Fibroblast of villous mesenchyme (primary cell): ENCODE measurements at places on chromosomes 4 and X.
A peak's percentile ranks its signal among the peaks of the same experiment; 100 is the strongest.

GRCh38 chr4:7770224-7771050, 169.2 kb downstream of the AFAP1 start:
- DNase-seq = peak; percentile 32

DNA sequence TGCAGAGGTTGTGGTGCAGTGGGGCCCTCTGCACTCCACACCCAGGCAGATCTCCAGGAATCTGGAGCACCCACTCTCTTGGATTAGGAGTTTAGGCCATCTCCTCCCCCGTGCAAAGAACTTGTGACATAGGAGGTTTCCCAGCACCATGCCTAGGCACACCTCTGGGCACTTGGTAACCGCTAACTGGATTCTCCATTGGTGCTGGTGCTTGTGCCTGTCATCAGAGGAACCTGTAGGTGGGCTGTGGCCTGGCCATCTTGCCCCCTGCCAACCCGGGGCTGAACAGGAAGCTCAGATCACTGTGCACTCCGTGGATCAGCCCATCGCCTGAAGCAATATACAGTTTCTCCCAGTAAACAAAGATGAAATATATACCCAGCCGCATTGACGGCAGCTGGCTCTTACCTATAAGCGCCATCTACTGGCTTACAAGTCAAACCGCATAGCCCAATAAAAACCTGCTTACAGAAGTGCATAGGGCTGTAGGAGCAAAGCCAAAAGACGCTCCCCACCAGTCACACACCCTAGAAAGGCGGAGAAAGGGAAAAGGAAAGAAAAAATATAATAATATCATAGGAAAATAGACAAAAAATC, 19.1 kb upstream of the TEX13B start:
- peak; percentile 60 for DNase-seq

- DNase-seq = no peak
Measured at GRCh38 chr4:61401771-61402170, 201.6 kb downstream of the ADGRL3 start.

DNA sequence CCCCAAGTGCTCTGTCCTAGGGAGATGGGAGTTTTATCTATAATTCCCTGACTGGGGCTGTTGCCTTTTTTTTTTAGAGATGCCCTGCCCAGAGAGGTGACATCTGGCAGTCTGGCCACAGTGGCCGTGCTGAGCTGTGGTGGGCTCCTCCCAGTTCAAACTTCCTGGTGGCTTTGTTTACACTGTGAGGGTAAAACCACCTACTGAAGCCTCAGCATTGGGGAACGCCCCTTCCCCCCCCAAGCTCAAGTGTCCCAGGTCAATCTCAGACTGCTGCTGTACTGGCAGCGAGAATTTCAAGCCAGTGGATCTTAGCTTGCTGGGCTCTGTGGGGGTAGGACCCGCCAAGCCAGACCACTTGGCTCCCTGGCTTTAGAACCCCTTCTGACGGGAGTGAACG, 38.3 kb upstream of the CBLL2 start:
- no peak for DNase-seq

DNA sequence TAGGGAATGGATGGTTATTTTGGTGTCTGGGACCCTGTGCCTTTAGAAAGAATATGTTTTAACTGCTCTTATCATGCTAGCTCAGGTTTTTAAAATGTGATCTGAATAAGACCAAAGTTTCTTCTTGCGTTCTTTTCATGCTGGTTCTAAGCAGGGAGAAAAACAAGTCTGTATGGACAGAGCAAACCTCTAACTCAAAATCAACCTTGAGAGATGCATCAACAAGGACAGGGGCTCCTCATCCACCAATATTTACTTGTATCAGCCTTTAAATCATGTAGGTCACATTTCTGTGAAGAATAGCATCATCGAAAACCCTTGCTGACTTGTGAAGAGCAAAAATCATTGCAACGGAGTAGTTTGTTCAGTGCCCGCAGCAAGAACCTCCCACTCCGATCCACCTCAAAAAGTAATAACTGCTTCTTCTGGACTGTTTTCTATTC, 1.2 kb downstream of the ATP10D start:
- DNase-seq = peak; percentile 42

DNA sequence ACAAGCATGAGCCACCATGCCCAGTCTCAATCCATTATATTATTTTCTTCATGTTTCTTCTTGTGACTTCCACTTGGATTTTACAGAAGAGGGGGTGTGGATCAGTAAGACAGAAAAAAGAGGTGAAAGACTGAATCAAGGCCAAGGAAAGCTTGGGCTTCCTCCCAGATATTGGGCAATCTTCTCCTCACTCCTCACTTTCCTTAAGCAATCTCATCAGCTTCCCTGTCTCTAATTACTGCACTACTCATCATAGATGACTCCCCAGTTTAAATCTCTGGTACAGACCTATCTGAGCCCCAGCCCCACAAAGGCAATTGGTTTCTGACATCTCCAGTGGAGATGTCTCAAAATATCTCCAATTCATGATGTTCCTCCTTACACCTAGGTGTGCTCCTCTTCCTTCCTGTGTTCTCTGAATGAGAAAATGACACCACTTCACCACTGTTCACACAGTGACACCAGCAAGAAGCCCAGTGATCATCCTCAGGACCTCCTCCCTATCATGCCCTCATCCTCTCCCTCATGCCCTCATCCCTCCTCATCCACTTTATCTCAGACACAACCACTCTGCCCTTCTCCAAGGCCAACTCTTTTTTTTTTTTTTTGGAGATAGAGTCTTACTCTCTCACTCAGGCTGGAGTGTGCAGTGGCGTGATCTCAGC, 44.8 kb upstream of the HERC6 start:
- peak; percentile 81 for DNase-seq

GRCh38 chrX:13652287-13652793, 601 bp upstream of the TCEANC start:
- peak; percentile 98 for DNase-seq

- peak; percentile 51 for DNase-seq
Measured at GRCh38 chr4:54568184-54568583, 89.6 kb upstream of the KIT start.

GRCh38 chr4:53322696-53323095, 43.2 kb downstream of the SCFD2 start:
- DNase-seq = no peak

GRCh38 chr4:186304866-186305505, 39.0 kb downstream of the F11 start:
- no peak for DNase-seq

DNA sequence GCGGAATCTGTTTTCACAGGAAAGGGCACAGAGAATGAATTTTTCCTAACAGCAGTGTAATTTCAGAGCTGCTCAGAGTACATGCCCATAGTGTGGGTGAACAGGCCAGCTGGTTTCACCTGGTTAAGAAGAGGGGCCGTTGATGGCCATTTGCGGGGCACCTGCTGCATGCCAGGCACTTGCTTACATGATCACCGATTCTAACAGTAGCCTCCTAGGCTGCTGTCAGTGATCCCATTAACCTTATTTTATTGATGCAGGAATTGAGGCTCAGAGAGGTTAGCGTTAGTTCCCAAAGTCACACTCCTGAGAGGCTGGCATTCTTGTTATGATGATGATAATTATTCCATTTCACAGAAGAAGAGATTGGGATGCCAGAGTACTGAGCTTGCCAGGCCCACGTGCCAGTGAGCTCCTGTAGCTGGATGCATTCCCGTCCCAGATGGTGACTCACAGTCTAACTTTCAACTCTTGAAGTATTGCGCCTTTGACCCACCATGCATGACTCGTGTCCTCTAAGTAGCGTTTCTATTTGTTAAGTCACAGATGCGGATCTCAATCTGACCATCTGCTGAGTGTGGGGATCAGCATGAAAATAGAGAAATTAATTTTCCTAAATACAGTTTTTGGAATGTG, 76.5 kb downstream of the PSAPL1 start:
- DNase-seq = peak; percentile 59

DNA sequence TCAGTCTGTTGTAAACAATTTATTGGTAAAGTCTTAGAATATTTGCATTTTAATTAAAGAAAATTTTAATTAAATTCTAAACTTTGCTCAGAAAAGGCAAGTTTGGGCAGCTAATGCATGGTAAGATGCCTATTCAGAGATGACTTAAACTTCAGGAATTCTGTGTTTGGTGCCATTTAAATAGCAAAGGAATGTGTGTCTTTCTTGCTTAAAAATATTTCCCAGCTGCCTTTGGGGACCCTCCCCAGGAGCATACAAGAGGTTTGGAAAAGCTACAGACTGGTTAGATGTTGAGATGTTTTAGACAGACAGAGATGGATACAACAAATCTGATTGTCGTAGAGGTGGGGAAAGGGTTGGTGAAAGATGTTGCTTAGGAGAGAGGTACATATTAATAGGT, 36.5 kb downstream of the AFF2 start:
- DNase-seq = no peak

- peak; percentile 19 for DNase-seq
Measured at GRCh38 chrX:40573763-40574162, 7.0 kb upstream of the ATP6AP2 start.

GRCh38 chrX:40444798-40445496, 135.8 kb upstream of the ATP6AP2 start:
- no peak for DNase-seq

- DNase-seq = peak; percentile 86
Measured at GRCh38 chr4:145879598-145879997, 59.0 kb downstream of the ZNF827 start.

DNA sequence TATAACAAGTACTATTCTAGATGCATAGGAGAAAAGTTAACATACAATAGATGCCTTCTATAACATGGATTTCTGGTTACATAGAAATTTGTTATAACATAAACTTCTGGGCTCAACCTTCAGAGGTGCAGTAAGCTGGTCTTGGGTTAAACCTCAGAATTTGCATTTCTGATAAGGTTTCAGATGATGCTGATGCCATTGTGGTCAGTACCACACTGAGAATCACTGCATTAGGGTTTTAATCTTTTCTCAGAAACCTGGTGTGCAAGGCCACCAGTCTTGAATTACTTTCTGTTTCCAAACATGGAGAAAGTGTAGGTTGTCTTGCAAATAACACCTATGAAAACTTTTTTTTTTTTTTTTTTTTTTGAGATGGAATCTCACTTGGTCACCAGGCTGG, 146.2 kb downstream of the SPOCK3 start:
- no peak for DNase-seq

- no peak for DNase-seq
Measured at GRCh38 chr4:4480205-4480604, 61.6 kb downstream of the STX18 start.

DNA sequence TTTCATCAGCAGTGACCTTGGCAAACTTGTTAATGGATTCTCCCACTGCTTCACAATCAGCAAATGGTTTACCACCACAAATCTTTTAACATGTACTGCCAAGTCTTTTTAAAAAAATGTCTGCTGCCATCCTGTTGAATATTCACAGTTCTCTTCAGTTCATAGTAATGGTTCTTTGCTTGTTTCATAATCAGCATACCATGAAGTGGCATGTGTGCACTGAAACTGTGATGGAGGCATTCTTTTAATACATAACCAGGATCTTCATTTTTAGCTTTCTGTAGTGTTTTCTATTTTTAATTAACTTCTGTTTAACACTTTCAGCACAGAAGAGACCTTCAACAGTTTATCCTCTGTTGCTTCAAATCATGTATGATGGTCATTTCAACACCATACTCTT, 230.1 kb upstream of the ARSJ start:
- DNase-seq = no peak

GRCh38 chrX:24294619-24295018, 19.2 kb downstream of the SUPT20HL2 start:
- peak; percentile 19 for DNase-seq

- DNase-seq = no peak
Measured at GRCh38 chr4:55635741-55636655, at the start of gene NMU. Gene NMU (minus strand): TSS chr4:55636298. CDS start chr4:55636192, 106 bp downstream.

GRCh38 chr4:174156239-174156826, 127.1 kb downstream of the FBXO8 start:
- DNase-seq = peak; percentile 84

DNA sequence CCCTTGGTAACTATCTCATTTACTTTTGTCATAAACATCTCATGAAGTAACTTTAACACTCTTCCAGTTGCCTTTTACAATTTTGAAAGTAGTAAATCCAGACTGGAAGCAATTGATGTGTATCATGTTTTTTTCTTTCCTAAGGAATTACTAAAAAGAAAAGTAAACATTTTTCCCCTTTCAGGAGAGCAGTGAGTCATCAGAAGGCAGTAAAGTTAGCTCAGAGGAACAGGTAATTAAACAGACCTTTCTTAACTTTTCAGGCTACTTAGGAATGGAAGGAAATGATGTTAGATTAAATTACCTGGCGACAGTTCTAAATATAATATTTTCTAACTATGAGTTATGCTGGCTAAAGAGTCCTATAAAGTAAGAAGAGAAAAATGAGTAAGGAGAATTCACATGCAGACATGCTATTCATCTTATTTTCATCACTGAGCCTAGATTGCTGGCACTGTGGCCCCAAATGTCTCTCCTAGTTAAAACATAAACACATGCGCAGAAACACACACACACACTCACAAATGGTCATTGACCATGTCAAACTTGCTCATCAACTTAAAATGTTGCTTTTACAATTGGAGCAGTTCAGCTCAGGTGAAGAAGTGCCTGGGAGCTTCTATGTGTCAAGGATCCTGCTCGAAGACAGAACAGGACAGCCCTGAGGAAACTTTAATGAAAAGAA, 9.3 kb downstream of the DMP1 start:
- DNase-seq = no peak

DNA sequence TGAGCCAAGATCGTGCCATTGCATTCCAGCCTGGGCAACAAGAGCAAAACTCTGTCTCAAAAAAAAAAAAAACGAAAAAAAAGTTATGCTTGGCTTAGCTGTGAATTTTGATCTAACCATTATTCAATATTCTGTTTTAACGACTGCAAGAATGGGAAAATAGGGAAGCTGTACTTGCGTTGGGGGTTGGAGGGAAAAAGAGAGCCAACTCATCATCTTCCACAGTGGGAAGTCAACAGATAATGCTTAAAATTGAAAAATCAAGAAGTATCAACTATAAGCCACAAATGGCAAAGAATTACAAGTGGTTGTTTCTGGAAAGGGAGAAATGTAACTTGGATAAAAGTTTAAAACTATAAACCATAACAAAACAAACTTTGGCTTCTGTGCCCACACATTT, 2.9 kb downstream of the TEC start:
- DNase-seq = no peak

- no peak for DNase-seq
Measured at GRCh38 chr4:56409511-56410090, 22.3 kb upstream of the AASDH start.
